ENCODE measurements at places on chromosomes 2 and 18.

DNA sequence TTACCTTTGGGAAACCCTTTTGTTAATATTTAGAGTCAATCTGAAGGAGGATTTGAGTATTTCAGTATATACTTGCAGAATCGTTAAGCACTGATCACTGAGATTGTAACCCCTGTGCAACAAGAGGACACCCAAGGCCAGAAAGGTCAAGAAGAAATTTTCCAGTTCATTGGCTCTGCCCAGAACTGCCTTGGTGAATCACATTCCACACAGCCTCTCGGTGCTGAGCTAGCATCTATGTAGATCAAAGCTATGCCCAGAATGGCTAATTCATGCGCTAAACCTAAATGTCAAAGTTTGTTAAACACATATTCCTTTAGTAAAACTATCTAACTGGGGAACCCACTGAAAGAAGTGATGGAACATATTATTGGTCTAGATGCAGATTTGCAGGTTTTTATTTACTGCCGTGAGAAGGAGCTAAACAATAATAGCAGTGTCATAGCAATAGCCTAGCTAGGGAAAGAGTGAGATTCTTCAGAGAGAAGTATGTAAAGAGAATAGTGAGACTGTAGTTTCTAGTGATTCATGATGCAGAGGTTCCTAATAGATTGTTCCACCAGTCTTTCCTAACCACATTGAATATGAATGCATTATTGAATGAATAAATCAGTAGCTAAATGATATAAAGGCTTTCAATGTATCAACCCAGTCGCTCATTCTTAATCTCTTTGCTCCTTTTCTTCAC is 423.2 kb upstream of the CRIM1 start:
- DNase-seq, result no peak

DNA sequence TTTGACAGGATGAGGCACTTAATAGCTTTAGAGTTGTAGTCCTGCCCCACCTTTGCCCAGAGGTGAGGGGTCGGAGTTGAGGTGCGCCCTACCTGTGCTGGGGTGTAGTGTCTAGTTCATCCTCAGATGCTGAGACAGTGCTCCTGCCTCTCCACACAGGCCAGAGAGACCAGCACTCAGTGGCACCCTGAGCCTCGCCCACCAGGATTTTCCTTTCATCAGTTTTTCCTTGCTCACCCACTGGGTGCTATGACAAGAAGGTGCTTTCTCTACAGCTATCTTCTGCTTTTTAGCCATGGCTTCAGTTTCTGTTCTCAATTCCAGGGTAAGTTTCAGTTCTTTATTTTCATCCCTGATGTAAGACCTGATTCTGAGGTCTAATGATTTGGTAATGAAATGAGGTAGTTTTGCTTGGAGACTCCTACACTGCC is 16.8 kb upstream of the TMEM131 start:
- DNase-seq, result no peak

DNA sequence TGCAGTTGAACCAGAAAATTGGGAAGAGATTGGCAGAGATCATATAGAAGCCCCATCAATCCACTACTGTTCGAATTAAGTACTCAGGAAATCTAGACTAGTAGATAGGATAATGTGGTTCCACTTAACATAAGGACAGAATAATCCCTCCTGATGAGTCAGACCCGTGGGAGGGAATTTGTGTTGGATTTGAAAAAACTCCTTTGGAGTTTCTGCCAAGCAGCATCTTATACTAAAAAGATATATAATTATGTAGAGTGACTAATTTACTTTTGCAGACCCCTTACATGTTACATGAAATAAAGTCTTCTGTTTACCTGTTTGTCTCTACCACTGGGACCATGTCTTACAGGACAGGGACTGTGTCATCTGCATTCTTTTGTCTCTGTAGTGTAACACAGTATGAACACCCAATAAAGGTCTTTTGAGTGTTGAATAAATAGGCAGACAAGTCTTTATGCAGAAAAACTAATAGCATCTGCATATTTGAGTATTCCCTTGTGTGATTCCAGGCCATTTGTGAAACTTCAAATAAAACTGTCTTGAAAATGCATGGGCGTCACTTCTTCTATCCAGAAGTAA is 122.6 kb upstream of the DNAJC10 start:
- peak; percentile 72 for DNase-seq

- no peak for DNase-seq
Observed at GRCh38 chr2:129915303-129915840, 64.1 kb upstream of the RAB6C start.

DNA sequence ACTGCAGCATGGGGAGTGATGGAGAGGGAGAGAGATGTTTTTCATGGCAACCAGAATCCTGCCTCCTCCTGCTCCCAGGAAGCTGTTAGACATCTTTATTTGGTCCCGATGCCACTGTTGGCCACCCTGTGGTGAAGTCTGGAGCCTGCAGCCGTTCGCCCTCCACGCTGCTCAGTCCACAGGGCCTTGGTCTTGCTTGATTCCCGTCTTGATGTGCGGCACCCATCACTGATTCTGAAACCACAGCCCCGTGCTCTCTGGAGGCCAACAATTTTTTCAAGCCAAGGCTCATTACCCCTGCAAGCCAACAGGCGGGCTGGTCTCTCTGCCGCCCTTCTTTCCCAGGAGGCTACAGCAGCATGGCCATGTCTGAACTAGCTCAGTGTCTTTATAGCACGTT is 24.5 kb downstream of the SIGLEC15 start:
- DNase-seq, result no peak

- no peak for DNase-seq
Observed at GRCh38 chr2:40103590-40103989, 324.5 kb upstream of the THUMPD2 start.

DNA sequence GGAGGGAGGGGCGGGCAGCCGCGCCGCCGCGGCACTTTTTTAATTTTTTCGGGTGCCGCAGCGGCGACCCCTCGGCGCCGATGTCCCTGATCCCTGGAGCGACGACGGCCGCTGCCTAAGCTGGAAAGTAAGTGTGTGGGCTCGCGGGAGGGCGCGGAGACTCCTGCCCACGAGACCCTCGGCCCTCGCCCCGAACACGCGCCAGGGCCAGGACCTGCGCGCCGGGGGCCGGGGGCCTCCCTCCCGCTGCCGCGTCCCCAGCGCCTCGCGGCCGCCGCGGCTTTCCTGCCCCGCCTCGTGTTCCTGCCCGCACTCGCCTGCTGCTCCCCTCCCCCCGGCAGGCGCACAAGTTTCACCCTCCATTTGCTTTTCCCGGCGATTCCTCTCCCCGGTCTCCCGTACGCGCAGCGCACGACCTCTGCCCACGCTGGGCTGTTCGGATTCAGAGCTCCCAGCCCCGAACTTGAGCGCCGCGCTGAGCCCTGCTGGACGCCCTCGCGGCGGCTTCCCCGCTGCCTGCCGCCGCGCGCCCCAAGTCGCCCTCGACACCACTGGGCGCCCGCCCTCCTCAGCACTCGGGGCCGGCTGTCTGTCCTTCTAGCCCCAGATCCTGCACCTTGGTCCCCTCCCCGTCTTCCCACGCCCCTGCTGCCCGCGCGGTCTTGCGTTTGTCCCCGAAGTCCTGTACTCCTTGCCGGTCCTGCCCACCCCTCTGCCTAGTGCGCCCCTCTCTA is 507 bp downstream of the PKP4 start:
- DNase-seq, result no peak

DNA sequence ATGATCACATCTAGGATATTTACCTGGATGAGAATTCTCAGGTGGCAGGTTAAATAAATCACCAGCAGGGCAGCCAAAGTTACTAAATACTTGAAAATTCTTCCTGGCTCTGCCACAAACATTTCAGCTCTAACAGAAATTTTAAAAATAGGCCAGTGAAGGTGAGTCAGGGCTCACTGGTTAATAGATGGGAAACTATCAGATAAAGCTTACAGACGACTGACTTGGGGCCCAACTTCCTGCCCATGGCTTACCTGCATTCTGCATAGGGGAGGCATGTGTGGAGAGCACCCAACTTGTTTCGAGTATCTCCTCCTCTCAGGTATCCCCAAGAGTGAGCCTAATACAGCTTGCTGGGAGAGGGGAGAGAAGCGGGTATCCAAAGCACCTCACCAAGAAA is 57.8 kb downstream of the SPRED2 start:
- DNase-seq, result no peak

DNA sequence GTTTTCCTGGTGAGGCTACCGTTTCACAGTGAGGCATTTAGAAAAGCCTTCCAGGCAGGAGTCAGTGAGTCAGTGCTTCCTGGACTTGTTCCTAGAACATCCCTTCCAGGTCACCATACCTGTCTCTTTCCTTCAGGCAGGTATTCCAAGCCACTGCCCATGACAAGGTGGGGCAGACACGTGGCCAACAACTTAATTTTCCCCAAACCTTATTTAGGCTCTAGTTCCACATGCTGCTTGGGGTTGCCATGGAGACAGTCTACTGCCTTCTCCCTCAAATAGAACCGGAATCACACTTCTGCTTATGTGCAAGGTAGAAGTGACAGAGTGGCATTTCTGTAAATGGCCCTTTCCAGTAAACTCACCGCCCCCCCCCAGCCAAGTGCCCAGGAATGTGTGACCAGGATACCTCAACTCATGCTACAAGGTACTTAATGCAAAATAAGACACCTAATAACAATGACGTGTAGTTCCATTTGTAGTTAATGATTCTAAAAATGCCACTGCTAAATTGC is 258.3 kb downstream of the PRKCE start:
- DNase-seq, result no peak
